Progenitor cell of endocrine pancreas (in vitro differentiated cells): ENCODE measurements at places on chromosomes 5 and 9.
A peak's percentile ranks its signal among the peaks of the same experiment; 100 is the strongest.

DNA sequence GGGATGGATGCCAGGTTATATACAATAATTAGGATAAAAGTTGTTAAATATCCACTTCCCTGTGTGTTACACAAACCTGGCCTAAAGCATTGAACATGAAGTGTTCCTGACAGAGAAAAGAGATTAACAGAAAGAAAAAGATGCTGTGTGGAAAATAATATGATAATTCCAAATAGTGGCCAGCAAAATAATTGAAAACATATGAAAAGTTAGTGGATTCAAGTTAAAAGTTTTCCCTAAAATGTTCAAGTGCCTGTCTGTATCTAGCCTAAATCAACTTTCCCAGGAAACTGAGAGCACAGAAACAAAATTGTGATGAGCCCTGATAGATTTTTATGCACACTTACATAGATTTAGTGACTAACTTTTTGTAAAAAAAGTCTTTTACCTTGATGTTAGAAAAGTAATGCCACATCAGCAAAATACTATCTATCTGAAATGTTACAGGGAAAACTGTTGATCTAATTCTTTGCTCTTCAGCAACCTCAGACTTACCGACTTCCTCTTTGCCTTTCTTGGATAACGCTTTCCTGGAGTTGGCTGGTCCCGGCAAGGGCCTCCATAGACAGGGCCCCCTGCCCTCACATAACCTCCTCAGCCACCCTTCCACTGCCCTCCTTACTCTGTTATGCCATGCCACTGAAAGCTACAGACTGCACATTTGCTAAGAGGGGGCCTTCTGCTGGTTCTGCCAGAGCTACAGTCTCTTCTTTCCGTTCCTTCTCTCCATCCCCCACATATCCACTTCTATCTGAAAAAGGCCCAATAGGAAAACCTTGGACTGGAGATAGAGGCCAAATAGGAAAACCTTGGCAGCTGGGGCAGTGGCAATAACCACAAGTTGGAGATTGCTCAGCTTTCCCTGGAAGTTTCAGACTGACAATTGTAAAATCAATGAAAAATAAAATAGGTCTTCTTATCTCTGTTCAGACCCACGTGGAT, 44.4 kb downstream of the ZNF474 start:
- DNase-seq, result no peak

DNA sequence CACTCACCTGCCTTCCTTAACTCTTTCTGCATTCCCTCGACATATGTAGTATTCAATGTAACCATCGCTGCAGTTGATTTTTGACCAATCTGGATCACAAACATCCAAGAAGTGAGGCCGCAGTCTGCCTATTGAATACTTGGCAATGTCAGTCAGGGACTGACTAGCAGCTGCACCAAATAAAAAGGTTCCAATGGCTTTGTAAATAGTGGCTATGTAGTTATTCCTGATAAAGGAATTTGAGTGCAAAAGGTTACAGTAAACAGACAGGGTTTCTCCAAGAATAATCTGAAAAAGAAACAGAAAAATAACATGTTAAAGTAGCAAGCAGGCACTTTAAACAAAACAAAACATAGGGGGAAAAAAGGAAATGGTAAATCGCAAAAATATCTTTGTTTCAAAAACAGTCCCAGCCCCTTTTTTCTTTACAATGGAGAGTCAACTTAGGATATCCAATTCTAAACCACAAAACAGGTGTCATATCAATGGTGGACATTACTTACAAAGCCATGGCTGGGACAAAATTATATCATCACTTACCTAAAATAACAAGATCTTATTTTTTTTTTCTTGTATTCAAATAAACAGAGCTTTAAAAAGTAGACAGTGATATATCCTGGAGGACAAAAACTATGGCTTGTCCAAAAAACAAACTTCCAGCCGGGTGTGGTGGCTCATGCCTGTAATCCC, 66.8 kb downstream of the PLPP1 start:
- DNase-seq, result no peak

- no peak for DNase-seq
These were observed 1243.0 kb upstream of the CDH9 start for GRCh38 chr5:28281351-28281750.

GRCh38 chr9:19914044-19914443, 125.2 kb upstream of the SLC24A2 start:
- no peak for DNase-seq

DNA sequence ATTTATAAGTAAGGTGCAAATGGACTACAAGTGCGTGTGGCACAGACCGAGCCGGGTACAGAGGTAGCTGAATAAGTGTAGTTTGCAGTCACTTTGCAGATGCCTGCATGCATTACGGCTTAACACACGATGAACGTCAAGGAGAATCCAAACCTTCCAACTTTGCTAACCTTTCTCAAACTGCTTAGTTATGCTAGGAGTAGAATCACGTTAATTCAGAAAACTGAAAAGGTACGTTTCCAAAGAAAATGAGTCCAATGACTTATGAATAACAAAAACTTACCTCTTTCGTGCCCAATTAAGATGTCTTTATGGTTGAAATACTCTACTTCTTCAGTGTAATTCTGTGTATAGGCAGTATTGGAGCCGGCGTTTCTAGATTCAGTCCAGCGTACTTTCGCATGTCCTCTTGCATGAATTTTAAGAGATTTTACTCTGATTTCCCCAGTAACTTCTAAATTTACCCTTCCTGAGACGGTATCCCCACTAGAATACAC, 539 bp downstream of the ARRDC3 start:
- no peak for DNase-seq

GRCh38 chr5:36279054-36279698, 22.5 kb downstream of the RANBP3L start:
- DNase-seq, result no peak

- DNase-seq, result no peak
These were observed 66.9 kb upstream of the SV2C start for GRCh38 chr5:76016258-76016657.

DNA sequence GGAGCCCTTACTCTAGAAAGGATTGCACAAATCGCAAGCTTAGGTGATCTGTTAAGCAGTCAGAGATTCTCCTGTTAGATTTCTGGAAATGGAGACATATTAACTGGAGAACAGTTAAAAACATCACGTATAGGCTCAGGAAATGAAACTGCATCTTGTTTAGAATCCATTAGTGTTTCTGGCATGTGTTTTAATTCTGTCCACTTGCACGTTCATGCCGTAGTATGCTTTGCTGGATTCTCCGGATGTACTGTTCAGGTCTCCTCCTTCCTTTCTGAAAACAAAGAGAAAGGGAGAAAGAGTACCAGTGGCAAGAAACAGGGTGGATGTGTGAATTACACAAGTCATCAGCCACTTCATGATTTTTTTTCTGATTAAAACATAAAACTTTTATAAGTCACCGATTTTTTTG, 2.5 kb upstream of the RGMB start:
- no peak for DNase-seq

- no peak for DNase-seq
These were observed 105.9 kb upstream of the TARS1 start for GRCh38 chr5:33334829-33335228.

GRCh38 chr5:14872070-14872989, 752 bp upstream of the ANKH start:
- DNase-seq, result peak; percentile 46

DNA sequence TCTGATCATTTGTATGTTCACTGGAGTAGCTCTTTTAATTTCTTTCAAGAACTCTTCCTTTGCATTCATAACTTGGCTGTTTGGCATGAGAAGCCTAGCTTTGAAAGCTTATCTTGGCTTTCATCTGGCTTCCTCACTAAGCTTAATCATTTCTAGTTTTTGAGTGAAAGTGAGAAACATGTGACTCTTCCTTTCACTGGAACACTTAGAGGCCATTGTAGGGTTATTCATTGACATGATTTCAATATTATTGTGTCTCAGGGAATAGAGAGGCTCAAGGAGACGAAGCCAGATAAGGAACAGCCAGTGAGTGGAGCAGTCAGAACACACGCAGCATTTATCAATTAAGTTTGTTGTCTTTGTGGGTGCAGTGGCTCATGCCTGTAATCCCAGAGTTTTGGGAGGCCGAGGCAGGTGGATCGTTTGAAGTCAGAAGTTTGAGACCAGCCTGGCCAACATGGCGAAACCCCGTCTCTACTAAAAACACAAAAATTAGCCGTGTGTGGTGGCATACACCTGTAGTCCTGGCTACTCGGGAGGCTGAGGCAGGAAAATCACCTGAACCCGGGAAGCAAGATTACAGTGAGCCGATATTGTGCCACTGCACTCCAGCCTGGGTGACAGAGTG, 98.3 kb downstream of the UGCG start:
- no peak for DNase-seq

DNA sequence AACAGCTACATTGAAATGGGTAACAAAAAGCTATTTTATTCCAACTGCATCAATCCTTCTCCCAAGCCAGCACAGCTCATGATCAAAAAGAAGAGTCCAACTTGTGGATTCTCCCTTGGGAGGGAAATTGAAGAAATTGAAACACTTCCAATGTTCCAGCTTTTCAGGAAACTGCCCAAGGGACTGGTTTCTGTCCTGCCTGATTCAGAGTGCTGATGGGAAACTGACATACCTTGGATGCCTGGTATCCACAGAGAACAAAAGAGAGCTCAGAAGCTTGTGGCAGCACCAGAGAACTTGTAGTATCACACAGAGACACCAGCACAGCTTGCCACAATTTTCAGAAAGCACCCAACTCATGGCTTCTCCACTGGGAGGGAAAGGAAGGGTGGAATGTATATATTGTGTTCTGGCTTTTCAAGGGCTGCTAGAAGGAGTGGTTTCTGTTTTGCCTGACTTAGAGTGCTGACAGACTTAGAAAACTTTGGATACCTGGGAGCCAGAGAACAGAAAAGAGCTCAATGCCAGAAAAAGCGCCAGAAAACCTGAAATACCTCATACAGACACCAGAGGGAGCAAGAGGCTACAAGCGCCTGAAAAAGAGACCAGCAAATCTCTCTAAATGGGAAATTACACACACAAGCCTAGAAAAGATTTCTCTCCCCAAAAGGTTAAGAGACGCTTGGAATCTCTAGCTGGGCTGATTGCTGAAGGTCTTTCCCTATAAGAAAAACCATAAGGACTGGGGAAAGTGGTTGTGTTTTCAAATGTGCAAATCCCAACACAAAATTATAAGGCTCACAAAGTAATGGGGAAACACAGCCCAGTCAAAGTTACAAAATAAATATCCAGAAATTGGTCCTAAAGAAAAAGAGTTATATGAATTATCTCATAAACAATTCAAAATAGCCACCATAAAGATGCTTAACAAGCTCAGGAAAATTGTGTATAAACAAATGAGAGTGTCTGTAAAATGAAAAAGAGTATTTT, 178.8 kb downstream of the SPOCK1 start:
- peak; percentile 30 for DNase-seq

DNA sequence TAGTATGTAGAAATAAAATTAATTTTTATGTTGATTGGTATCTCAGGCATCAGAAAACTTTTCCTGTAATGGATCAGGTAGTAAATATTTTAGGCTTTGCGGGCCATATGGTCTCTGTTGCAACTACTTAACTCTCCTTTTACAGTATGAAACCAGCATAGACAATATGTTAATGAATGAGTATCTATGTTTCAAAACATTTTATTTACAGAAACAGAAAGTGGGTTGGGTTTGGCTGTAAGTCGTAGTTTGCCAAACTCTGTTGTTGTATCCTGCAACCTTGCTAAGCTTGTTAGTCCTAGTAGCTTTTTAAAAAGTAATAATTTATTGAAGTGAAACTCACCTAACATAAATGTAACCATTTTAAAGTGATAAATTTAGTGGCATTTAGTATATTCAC, 132.1 kb downstream of the NR3C1 start:
- no peak for DNase-seq

DNA sequence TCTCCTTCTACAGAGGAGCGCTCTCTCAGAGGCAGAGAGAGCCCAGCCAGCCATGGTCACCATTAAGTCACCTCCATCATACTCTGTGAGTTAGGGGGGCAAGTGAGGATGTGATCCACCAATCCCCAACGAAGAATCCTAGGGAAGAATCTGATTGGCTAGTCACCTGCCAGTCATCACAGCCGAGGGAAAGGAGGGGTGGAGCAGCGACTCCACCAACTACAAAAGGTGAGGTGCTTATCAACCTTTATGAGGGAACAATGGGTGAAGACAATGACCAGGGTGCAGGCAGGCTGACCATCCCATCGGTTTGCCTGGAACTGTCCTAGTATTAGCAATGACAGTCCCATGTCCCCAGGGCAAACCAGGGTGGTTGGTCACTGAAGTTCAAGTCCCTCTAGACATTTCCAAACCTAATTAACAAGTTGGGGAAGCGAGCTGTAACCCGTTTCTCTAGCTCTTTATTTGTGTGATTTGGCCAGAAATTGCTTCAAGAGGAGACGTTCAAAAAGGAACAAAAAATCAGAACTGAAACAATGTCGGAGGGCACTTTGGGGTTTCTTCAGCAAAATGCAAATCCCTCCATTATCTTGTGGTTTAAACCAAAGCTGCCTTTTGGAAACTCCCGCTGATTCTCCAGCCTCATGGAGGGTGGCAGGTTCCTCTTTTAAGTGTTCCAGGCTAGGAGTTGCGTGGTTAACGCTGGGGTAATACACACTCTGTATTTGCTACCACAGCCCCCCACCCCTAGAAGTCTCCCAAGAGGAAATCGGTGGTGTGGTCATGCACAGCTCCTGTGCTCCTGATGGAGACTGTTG, 18.8 kb upstream of the FCN1 start:
- DNase-seq, result no peak

- peak; percentile 80 for DNase-seq
These were observed 1.9 kb upstream of the SQSTM1 start for GRCh38 chr5:179818746-179819295.

DNA sequence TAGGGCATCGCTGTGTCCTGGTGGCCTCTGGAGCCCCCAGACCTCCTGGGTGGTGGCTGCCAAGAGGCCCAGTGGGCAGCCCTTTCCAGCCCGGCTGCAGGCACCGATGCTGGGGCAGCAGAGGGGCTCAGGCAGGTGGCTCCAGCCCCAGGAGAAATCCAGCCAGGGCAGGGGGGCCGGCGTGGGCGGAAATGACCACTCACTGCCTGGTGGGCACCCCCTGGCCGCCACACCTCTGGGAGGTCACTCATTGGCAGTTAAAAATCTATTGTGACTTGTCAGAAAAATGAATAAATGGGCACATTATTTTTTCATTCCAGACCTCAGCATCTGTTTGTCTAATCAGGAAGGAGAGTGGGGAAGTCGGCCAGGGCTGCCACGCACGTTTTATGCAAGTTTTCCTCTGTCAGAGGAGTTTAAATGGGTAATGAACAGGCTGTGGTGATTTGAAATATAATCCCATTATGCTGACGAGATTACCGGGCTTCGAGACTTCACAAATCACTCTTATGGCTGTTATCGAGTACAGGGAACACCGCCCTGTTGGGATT, 171.9 kb downstream of the GAPVD1 start:
- no peak for DNase-seq

- peak; percentile 53 for DNase-seq
These were observed 928 bp downstream of the MCTP1 start for GRCh38 chr5:95283761-95284571.

GRCh38 chr5:73544429-73545402, 20.7 kb downstream of the ANKRA2 start:
- no peak for DNase-seq

DNA sequence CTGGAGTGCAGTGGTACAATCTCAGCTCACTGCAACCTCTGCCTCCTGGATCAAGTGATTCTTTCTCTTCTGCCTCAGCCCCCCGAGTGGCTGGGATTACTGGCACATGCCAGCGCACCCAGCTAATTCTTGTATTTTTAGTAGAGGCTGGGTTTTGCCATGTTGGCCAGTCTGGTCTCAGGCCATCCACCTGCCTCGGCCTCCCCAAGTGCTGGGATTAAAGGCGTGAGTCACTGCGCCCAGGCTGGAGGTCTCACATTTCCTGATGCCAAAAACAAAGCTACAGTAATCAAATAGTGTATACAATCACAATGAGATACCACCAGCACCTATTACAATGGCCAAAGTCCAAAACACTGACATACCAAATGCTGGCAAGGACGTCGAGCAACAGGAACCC, 51.1 kb downstream of the TTLL11 start:
- DNase-seq, result no peak

- DNase-seq, result no peak
These were observed 339.6 kb upstream of the CCNH start for GRCh38 chr5:87752362-87752761.
